NCI-H2029 treated with DMSO at 0.1 percent for 48 hours (cell line): ENCODE measurements at places on chromosomes 4 and X.

- peak; percentile 10 for DNase-seq
These were observed 32.5 kb downstream of the HMGB2 start for GRCh38 chr4:173301518-173302201.

- DNase-seq, result peak; percentile 1
These were observed 218.7 kb upstream of the NDST4 start for GRCh38 chr4:115332078-115332477.

- DNase-seq, result no peak
These were observed 29.2 kb upstream of the ASMTL start for GRCh38 chrX:1481636-1482529.

DNA sequence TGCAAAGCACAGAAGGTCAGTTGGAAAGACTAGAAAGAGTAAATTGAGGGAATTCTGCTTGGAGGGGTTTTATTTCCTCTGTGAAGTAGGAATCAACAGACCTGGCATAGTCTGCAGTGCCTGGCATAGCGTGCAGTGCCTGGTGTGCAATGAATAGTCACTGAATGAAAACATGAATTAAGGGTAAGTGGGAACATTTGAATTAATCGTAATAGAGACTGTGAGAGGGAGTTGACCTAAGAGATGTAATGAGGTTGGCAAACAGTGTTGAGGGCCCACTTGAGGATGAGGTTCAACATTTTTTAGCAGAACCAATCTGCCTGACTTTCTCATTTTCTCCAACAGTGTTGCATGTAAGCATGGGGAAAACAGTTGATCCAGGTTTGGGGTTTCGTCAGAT lies 377.2 kb upstream of the FTHL17 start:
- DNase-seq, result no peak

DNA sequence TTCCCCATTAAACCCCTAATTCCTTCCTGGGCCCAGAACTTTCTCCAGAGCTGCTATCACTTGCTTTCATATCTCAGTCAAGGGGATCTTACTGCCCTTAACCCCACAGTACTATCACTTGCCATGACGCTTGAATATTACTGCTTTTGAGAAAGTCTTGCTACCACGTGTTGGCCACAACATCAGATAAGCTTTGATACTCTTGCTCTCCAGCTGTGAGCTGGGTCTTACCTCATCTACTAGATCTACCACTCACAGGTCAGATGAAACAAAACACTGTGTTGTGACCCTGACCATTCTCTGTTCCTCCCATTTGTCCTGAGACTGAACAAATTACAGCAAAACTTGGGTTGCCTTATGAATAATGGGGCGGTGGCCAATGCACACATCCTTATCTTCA lies 12.1 kb upstream of the TAPT1 start:
- no peak for DNase-seq

GRCh38 chr4:164287173-164287572 lies 466.8 kb upstream of the SMIM31 start:
- DNase-seq, result no peak

DNA sequence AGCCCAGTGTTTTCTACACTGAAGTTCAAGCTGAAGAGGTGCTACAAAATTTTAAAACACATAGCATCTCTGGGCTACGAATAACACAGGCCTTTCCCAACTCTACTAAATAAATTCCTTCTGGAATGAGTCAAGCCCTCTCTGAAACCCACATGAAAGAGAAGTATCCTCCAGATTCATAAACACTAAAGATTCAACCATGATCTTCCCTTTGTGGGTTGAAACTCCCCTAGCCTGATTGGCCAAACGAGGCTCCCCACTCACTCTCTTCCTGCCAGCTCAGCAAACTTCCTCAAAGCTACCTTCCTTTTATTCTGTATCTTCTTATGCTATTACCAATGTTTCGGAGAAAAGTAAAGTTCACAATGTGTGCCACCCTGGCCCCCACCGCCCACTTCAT lies 95.4 kb downstream of the NKX6-1 start:
- DNase-seq, result no peak

- peak; percentile 95 for DNase-seq
These were observed 30.8 kb downstream of the BLOC1S4 start for GRCh38 chr4:6746721-6747293.

- no peak for DNase-seq
These were observed 88.2 kb upstream of the PPARGC1A start for GRCh38 chr4:23978002-23978401.

GRCh38 chrX:28589046-28589445 lies 1.8 kb downstream of the IL1RAPL1 start:
- DNase-seq, result no peak

DNA sequence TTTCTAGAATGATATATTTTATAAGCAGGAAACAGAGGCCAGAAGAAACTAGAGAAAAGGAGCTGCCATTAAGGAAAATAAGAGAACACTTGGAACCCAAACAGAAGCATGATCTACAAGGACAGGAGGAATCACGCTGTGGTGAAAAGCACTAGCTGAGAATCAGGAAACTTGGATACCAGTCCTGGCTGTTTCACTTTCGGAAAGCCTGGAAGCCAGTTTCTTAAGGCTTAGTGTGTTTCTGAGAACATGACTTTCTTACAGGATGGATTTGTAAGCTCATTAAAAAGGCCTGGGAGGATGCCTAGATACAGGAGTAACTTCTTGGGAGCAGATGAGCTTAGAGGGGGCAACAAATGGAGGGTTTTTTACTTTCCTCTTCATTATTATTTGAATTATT lies 36.9 kb downstream of the TLL1 start:
- DNase-seq, result no peak

GRCh38 chr4:52606040-52606439 lies 53.1 kb downstream of the USP46 start:
- DNase-seq, result no peak

GRCh38 chr4:2180410-2180809 lies 61.5 kb downstream of the HAUS3 start:
- no peak for DNase-seq

- DNase-seq, result no peak
These were observed 539.1 kb upstream of the MAGEB18 start for GRCh38 chrX:25599061-25599460.

GRCh38 chr4:3320361-3321023 lies 27.7 kb downstream of the RGS12 start:
- peak; percentile 74 for DNase-seq

DNA sequence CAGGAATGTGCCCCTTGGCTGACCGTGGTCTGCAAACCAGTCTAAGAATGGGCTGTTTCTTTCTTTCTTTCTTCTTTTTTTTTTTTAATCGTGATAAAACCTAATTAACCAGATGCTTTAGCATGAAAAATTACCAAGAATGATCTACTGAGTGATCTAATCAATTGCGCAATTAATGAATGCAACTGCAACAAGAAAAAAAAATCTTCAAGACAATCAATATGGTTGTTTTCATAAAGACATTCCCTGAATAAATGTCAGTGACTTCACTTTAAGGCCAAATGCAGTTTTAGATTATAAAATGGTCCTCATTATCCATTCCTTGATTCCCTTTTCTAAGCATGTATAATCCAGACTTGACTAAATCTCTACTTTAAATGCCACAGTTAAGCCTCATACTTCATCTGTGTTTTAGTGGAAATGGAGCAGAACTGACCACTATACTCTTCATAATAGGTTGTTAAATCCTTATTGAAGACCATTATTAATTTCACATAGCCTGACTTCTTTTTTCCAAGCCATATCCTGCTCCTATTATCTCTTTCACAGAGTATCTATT lies 51.6 kb upstream of the SETD7 start:
- DNase-seq, result no peak

- DNase-seq, result no peak
These were observed 2666.5 kb downstream of the ARAP2 start for GRCh38 chr4:33577791-33578190.

GRCh38 chrX:81120936-81121371 lies 80.8 kb downstream of the HMGN5 start:
- no peak for DNase-seq

GRCh38 chrX:38973322-38973721 lies 172.1 kb downstream of the MID1IP1 start:
- DNase-seq, result no peak

DNA sequence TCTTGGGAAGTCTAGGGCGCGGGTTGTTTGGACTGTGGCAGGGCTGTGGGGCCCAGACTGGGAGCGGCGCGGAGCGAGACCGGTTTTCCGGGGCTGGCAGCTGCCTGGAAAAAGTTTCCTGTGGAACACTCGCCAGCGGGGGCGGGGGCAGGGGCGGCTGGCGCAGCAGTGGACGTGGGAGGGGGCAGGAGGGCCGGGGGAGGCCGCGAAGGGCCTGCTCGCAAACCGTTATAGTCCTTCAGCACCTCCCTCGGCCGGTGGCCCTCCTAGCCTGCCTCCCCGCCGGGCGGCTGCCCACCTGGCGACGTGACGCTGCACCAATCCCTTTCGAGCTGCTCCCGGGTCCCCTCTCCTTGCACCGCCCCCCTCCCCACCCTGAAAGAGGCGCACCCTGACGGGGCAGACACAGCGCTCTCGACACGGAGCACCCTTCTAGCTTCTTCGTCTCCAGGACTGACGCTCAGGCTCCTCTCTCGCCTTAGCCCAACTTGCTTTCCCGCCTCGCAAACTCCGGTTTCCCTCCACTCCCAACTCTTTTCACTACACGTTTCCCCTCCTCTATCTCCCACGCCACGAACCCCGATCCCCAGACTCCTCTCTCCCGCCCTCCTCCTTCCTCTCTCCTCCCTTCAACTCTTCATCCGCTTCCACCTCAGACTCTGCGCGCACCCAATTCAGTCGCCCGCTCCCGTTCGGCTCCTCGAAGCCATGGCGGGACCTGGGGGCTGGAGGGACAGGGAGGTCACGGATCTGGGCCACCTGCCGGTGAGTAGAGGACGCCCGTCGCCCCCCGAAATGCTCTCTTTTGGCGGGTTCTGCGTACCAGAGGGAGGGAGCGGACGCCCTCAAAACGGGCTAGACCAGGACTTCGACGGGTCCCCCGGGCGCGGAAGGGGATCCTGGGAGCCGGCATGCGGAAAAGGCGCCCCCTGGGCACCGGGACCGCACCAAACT lies at the start of gene NRK:
TSS of gene NRK (plus strand) at position 402 of the 954 bp plus-strand sequence. CDS start at position 709, 307 bp downstream.
- no peak for DNase-seq

DNA sequence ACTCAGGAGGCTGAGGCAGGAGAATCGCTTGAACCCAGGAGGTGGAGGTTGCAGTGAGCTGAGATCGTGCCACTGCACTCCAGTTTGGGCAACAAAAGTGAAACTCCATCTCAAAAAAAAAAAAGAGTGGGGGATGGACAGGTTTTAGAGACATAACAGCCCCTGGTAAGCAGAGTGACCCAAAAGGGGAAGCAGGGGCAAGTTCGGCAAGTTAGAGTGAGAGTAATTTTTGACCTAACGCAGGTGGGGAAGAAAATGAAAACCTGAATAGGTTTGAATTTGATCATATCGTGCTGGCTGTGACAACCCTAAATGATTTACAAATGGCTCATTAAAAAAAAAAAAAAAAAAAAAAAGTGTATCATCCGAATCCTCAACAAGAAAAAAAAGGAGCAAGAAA lies 25.7 kb upstream of the TMEM131L start:
- DNase-seq, result no peak
